NCI-H226 (cell line): ENCODE measurements at places on chromosomes 4 and X.

GRCh38 chr4:100510551-100510950 is 7.3 kb downstream of the EMCN start:
- DNase-seq: no peak

DNA sequence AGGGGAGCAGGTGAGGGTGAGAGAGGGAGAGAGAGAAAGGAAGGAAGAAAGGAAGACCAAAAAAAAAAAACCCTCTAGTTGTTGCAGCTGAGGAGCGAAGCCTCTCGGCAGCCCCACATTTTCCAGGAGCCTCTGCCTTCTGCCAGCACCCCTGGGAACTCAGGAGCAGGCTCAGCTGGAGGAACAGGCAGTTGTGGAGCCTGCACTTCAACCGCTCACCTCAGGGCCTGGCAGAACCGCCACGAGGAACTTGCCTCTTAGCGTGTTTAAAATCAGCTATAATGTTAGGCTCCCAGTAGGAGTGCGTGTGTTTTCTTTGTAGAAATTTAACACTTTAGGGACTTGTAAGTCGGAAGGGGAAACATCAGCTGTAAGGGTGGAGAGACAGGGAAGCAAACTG is 65.7 kb downstream of the SEL1L3 start:
- DNase-seq: no peak

GRCh38 chr4:185285632-185286393 is 76.4 kb downstream of the SNX25 start:
- DNase-seq: no peak

GRCh38 chr4:59348949-59349348 is 1851.2 kb upstream of the ADGRL3 start:
- DNase-seq: no peak

DNA sequence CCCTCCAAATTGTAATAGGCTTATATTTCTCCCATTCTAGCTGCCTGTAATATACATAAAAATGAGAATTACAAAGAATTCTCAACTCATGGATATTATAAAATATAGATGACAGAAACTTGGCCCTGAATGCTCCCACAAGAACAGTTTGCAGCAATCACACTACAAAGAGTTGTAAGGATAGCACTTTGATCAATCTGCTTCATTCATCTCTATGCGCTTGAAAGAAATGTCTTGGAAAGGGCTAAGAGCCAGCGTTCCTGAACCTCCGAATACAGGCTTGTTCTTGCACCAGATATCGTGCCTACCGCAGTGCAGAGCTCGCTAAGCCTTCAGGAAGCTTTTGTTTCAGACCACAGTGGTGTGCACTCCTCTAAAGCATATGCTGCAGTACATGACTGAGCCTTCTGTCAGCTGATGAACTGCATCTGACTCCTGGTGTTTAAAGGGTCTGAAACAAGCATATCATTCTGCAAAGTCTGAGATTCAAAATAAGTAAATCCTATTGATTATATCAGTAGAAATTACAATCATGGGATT is 417.6 kb upstream of the ZFP42 start:
- no peak for DNase-seq

DNA sequence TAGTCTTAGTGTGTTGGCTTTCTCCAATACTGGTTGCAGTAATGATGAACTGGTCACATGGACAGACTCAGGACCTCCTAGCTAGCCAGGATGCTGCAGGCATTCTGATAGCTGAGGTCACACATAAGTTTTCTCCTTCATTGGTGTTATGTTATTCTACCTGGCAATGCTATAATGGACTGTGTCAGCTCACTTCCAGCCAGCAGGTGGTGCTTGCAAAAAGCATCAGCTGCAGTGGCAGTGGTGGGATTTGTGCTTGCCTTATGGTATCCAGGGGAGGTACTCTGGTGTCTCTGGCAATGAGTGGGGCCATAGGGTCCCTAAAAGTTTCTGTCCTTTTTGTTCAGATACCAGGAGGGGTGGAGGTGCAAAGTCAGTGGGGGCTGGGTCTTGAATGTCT is 33.6 kb downstream of the ZNF330 start:
- DNase-seq: no peak

DNA sequence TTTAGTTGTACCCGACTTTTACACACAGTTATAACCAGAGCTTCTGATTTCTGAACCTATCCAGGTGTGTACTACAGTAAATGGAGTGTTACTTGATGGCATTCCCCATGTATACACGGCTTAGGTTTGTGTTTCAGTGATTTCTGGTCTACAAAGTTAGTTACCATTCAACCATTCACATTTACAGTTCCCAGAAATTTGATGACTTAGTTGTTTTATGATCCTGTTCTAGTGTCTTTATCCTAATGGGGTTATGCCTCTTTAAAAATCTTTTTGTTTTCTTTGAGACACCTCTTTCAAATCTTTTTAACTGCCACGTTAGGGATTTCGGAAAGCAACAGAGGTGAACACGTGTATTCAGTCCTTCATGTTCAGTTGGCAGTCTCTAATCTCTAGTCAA is 23.4 kb downstream of the CPEB2 start:
- no peak for DNase-seq

- DNase-seq: no peak
Measured at GRCh38 chrX:118534716-118535493, 39.3 kb downstream of the DOCK11 start.

DNA sequence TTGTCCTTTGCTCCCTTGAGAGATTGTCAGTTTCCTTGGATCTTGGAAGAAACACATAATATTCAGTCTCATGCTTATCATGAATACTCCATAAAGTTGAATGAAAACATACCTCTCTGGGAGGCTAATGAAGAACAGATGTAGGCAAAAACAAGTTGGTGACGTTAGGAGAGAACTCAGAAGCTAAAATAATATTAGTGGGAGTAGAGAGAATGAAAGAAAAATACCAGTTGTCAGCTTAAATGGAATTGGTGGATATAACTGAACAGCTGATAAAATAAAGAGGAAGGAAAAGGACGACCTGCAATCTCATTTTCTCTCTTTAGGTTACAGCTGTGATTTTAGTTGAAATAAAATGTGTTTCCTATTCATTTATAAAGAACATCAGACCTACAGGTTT is 124.8 kb downstream of the SNCA start:
- no peak for DNase-seq
